GM12878 (cell line): ENCODE measurements at places on chromosomes 1 and 21.

DNA sequence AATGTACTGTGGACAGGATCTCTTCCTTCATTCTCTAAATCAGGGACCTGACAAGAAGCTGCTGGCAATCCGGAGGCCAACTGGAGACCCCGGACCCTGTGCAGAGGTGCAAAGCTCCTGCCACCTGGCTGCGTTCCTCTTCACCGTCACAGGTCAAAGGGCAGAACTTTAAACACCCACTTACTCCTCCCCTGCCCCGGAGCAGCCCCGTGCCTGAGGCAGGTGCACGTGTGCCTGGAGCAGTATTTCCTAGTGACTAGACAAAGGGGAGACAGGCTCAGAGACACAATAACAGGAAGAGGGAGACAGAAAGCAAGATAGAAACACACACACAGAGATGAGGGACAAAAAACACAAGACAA, 6.6 kb upstream of the PIGC start:
- no peak for DNase-seq

DNA sequence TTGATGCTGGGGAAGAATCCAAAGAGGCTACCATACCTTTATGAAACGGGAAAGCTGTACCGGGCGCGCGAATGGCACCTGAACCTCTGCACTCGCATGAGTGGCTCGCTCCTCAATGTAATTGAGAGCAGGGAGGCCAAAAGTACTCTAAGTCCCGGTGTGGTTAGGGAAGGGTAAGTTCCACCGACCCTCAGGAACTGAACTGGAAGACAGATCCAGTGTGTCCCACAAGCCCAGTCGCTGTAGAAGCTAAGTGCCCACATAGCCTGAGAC, 1.0 kb downstream of the GATAD2B start:
- DNase-seq = no peak

DNA sequence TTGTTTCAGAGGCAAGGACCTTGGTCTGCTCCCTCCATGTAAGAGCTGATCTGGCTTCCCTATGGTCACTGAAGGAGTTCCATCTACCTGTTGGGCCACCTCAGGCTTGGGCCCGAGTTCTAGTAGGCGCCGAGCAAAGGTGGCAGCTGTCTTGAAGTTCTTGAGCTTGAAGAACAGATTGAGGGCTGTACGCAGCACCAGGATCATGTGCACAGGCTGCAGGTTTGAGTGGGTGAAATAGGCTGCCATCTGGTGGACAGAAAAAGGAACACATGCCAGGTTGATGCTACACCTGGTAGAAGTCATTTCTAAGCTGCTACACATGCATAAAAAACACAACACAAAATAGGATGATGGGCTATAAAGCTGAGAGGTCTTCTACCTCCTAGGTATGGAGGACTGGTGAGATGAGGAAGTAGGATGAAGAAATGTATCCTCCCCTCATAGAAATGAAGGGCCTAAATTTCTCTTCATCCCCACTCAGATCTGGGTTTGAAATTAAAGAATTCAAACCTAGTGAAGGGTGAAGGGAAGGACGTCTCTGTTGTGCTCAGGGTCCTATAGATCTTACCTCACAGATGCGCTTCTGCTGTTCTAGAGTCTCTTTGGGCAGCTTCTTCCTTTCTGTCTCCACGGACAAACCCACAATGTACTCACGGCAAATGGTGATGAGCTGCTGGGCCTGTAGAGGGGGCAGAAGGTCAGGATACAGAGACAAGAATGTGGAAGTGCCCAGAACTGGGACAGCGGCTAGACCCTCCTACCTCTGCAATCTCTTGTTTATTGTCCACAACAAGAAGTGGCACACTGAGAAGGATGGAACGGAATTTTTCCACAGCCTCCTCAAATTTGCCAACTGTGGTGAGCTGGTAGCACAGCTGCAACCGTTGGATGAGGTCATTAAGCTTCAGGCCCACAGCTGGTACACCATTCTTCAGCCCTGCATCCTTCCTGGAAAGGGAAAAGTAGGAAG, 6.6 kb upstream of the PEX19 start:
- DNase-seq = peak; percentile 45

DNA sequence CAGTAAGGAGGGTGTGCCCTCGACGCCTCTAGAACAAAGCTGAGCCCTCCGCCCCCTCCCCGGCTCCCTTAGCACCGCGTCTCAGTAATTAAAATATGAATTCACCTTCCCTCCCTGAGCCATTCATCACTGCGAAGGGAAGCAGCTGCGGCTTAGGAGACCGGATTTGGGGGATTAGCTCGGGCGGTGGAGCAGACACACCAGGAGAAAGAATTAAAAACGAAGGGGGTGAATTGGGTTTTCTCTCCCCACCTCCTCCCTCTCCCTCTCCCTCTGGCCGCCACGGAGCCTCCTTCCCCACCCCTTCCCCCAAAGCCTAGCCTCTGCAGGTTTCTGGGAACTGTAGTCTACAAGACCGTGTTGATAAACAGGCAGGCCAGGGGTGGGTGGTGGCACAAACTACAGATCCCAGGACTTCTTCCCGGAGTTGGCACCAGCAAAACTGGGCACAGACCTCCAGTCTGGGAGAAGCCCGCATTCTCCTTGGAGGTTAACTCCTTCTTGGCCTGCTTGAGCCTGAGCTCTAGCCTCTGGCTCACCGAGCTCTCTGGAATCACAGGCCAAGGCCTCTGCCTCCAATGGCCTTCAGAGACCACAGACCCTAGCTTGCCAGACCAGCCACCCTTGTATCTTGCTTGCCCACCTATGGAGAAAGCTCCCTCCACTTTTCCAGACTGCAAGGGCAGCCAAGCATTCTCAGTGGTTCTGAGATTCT, 10.8 kb downstream of the BLACAT1 start:
- no peak for DNase-seq

DNA sequence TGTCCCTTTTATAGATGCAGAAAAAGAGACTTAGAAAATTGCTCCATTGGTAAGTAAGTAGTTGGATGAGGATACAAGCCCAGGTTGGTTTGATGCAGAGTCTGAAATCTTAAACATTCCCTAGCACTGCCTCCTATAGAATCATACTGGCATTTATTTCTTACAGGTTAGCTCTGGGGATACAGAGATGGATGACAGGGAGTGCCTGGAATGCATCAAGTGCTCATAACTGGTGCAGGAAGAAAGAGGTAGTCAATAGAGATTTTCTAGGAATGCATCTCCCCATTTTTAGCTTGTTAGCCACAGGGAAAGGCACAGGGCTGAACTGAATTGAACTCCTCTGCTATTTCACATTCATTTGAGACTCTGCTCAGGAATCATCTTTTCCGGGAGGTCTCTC, 269.0 kb upstream of the USP24 start:
- DNase-seq = no peak

GRCh38 chr1:25079048-25079447, 149.0 kb upstream of the RUNX3 start:
- no peak for DNase-seq

DNA sequence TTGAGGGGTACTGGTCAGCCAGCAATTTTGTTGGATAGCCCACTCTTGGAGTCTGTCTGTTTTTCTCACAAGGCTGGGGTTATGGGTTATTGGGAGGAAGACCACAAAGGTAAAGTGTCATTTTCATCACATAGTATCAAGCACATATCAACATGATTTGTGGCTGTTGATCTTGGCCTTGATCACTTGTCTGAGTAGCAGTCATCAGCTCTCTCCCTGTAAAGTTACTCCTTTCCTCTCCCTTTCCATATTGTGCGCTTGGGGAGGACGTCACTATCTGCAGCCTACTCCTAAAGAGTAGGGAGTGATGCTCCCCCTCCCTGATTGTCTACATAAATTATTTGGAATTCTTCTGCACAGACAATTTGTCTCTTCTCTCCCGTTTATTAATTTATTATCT, 1.8 kb upstream of the ZNF362 start:
- DNase-seq = no peak

GRCh38 chr21:41670056-41670805, 96.6 kb downstream of the RIPK4 start:
- DNase-seq = no peak

DNA sequence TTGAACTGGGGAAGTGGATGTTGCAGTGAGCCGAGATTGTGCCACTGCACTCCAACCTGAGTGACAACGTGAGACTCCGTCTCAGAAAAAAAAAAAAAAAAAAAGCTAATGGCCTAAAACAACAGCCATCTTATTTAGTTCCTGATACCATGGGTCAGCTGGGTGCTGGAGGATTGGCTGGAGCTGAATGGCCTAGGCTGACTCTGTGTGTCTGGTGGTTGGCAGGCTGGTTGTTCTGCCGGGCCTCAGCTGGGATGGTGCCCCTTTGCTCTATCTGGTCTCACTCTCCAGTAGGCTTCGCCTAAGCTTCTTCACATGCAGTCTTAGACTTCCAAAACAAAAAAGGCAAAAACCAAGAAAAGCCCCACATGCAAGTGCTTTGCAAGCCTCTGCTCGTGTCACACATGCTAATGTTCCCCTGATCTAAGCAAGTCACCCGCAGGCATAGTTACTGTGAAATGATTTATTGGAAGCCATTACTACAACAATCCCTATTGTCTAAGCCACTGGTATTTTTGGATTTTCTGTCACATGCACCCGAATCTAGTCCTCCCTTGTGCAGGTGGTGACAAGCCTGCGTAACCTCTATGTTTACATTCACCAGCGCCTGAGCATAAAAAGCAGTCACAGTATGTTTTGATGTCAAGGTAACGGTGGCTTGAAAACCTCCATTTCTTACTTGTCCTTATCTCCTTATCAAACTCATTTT, 39.6 kb upstream of the KANK4 start:
- DNase-seq = no peak

DNA sequence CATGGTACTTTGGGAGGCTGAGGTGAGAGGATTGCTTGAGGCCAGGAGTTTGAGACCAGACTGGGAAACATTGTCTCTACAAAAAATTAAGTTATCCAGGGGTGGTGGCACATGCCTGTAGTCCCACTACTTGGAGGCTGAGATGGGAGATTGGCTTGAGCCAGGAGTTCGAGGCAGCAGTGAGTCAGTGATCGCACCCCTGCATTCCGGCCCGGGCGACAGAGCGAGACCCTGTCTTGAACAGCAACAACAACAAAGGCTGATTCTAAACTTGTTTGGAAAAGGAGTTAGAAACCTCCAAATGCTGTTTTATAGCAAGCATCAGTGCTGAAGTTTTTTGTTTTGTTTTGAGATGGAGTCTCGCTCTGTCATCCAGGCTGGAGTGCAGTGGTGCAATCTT, 14.7 kb downstream of the LYPD8 start:
- no peak for DNase-seq

GRCh38 chr1:85374160-85374559, 90.8 kb downstream of the DDAH1 start:
- DNase-seq = no peak

GRCh38 chr1:240474133-240474614, 137.8 kb downstream of the GREM2 start:
- no peak for DNase-seq

GRCh38 chr1:20735581-20736111, 3.1 kb upstream of the SH2D5 start:
- DNase-seq = no peak

DNA sequence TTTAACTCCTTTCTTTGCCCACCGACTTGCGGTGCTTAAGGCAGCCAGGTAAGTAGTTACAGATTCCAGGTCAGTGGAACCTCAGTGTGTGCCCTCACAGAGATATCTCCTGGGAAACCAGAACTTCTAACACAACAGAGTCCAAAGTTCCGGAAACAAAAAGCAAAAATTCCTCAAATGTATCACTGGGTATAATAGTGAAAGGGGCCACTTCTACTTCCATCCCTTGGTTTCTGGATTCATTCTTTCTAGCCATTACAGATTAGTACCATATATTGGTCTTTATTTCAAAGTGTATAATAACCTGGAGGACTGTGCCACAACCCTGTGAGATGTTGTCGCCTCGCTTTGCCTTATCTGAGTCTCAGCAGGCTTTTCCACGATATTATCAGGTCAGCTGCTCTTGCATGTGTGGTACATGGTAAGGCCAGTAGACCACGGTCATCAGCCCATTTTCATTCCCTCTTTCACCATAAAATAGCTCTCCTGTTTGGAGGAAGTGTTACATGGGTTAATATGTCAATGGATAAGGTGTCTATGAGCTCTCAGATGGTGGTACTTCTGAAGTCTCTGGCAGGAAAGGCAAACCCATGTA, 14.9 kb upstream of the VASH2 start:
- no peak for DNase-seq

DNA sequence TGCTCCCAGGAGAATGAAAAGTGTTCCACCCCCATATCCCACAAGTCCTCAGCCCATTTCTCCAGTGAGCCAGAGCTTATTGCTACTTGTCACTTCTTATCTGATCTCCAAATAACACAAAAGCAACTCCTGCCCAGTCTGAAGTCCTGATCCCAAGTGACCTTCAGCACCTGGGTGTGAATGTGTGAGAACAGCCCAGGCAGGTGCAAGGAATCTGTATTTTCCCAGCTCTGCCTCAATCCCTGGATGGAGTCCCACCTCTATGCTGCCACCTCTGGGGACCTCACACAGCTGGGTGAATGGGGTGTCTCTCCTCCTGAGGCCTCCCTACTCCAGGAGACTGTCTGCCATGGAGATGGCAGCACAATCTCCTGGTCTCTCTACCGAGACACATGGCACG, 402.4 kb upstream of the PROX1 start:
- DNase-seq = no peak

GRCh38 chr1:30172299-30172694, 551.1 kb downstream of the MATN1 start:
- DNase-seq = no peak

- DNase-seq = no peak
Measured at GRCh38 chr1:195898924-195899323, 709.3 kb downstream of the KCNT2 start.

GRCh38 chr1:10950316-10951172, 61.9 kb upstream of the TARDBP start:
- no peak for DNase-seq

DNA sequence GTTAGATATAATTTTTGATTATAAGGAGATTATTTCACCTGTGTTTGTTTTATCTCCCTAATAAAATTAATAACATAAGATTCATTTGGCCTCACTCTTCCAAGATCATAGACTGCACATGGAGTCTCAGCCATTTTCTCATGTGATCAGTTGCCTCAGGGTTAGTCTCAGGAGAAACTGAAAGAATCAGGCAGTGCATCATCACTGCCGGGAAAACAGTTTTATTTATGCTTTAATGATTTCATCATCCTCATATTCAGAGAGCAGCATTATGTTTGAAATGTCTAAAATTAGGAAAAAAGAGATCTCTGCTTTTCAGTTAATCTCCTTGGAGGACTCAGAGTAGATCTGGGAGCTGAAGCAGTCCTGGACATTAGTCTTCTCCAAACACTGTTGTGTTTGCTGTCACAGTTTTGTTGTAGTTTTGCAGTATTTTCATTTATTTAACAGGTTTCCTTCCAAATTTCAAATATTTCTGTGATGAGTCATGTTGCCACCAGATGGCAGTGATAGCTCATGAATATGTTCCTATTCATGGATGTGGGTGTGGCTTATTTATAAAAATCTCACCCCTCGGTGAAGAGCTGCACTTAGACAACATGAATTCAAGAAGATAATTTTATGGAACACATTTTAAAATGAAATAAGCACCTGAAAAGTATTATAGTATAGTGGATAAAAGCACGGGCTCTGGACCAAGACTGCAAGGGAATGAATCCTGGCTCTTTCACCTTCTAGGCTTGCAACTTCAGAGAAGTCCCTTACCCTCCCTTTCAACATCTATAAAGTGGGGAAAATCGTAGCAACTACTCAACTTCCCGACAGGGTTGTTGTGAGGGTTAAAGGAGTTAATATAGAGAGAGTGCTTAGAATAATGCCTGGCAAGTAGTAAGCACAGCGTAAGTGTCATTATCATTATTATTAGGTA, 31.2 kb downstream of the CHD1L start:
- peak; percentile 9 for DNase-seq
